ENCODE measurements at places on chromosomes 16 and 17.

DNA sequence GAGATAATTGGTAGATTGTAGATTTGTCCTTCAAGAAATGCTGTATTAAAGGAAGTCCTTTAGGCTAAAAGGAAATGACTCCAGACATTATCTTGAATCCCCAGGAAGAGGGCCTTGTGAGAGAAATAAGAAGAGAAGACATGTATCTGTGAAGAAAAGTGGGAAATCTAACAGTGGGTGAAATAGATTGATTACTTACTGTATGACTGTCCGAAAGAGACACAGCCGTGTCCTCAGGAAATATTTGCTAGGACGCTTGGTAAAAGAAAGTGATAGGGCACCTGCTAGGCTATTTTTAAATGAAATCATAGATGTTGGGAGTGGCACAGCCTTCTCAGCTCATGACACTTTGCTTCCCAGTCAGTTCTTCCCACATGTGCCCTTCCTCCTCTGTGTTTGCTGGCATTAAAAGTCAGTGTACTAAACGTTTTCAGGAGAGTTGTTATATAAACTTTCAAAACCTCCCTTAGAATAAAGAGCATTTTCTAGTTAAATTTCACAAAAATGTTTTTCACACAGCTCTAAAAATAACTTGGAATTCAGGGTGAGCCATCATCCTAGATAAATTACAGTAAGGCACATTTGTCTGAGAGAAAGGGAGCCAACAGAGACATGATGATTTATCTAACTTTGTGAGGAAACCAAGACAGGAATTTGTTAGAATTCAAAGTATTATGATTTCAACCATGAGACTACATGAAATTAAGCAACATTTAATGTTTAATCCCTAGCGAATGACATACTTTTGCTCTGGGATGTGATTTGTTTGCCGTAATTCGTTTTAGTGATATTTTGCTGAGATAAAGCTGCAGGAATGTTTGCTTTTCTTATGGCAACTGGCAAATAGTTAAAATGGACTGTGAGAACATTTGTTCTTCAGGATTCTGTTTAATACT is 35.0 kb downstream of the DHRS7B start:
- no peak for DNase-seq

DNA sequence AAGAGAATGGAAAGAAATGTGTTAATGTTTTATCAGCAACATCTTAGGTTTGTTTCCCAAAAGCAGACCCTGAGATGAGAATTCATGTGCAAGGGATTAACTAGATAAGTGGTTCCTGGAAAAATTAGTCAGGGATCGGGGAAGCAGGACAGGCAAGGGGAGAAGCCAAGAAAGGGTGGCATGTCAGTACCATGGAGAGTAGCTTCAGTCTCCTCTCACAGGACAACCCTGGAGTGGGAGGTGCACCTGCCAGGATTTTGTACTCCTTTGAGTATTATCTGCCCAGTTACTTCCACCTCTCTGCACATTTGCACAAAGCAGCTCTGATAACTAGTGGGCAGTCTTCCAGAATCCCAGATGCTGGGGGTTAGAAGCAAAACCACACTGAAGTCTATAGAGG is 117.0 kb downstream of the RGS9 start:
- DNase-seq, result no peak

- DNase-seq, result peak; percentile 81
Observed at GRCh38 chr16:81457326-81458133, 12.9 kb downstream of the CMIP start.

DNA sequence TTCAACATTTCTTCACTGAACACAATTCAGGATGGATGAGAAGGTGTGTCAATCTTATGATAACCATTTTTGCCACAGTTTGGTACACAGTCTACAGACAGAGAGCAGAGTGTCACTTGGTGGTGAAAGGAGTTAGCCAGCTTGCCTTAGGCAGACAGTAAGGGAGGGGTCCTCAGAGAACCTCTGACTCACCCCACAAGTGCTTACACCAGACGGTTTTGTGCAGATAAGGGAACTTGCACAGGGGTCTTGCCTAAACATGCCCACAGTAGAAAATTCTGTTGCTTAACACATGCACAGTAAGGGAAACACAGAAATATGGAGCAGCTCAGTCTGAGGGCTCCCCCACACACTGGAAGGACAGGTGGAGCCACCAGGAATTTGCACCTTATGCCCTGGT is 204.5 kb upstream of the CDH8 start:
- DNase-seq, result no peak

DNA sequence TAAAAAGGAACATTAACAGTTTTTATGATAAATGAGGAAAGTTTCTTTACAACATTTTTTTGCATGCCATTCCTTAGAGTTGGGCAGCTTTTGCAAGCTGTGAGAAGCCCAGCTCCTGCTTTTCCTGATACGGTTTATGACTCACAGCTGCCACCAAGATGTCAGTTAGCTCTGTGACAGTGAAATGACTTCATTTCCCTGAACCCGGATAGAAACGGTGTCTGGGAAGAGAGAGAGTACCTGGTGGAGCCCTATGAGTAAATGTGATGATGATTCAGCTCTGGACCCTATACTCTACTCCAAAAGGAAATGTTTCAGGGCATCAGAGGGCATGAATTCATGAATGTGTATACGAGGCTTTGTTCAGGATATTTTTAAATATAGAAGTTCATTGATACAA is 366.3 kb upstream of the HSBP1 start:
- DNase-seq, result no peak

- peak; percentile 65 for DNase-seq
Observed at GRCh38 chr17:1758807-1759206, 3.1 kb upstream of the SERPINF1 start.

DNA sequence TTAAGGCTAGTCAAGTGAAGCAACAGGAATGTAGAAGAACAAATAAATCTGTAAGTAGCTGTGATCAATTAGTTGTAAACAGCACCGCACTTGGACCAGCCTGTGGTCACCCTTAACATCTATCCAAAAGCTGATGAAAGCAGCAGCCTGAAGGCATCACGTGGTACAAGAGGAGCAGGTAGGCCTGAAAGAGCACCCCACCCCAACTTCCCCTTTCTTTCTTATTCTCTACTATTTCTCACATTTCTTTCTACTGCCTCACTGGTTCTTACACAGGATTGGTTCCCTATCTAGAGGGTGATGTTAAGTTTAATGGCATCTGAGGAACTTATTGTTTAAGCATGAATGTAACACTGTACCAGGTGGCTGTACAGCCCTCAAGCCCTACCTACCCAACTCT is 42.6 kb upstream of the CLEC18B start:
- DNase-seq, result no peak

- peak; percentile 4 for DNase-seq
Observed at GRCh38 chr16:71421911-71422310, 19.9 kb downstream of the TLE7 start.

DNA sequence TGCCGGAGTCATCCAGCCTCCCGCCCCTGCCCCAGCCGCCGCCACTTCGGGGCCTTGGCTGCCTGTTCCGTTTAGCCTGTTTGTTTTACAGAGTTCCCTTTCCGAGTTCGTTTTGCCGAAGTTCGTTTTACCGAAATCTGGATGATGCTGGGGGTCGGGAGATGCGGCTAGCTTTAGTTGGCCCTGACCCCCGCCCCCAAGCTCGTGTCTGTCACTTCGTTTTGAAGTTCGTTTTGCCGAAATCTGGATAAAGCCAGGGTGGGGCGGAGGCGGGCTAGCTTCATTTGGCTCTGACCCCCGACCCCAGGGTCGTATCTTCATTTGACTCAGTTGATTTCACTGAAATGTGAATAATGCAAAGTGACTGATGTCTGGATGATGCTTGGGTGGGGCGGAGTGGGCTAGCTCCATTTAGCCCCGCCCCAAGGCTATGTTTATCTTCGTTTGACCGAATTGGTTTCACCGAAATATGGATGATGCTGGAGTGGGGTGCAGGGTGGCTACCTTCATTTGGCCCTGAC is 591 bp downstream of the PSMD7 start:
- peak; percentile 39 for DNase-seq

DNA sequence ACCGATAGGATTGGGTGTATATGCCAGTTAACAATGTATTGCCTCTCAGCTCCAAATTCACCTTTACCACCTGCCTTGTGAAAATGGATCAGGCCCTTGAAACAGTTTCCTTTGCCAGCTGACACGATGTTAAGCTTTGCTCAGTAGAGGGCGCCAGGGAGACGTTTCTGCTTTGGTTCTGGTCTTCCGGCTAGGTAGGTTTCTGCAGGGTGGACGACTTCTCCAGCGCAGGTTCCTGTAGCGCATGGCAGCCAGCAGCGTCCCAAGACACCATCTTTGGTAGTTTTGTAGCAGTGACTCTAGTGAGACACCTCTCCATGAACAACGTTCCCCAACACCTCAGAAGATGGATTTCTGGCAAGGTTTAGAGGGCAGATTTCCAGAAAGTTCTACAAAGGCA is 24.0 kb downstream of the SYCE1L start:
- DNase-seq, result no peak

DNA sequence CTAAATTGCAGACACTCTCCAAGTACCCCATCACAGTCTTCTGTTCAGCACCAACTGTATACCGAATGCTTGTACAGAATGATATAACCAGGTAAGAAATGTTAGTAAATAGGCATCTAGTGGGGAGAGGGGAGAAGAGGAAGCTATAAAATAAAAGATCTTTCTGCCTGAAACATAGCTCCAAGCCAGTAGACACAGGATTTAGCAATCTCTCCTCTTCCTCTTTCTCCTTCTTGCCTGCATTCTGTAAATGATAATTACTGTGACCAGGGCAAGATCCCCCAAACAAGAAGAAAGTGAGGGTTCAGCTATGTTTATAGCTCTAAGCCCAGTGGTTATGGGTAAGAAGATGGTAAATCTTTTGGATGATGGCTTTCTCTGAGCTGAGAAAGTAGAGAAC is 17.9 kb downstream of the ACSM3 start:
- DNase-seq, result peak; percentile 20

- DNase-seq, result peak; percentile 71
Observed at GRCh38 chr17:27233776-27234175, 60.1 kb upstream of the WSB1 start.

DNA sequence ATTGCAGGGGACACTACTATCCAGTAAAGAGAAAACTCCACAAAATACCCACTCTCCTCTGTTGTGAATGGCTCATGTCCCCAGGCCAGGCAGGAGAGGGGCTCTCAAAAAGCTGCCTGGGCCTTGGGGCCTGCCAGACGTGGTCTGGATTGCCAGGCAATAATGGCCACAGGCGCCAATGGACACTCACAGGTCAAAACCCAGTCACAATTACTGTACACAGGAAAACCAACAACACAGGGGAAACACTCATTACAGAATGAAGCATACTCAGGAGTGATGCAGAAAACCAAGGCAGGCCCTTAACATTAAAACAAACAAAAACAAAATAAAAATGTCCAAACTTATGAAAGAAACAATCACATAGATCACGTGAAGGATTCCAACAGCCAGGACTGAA is 35.1 kb upstream of the SREBF1 start:
- no peak for DNase-seq

DNA sequence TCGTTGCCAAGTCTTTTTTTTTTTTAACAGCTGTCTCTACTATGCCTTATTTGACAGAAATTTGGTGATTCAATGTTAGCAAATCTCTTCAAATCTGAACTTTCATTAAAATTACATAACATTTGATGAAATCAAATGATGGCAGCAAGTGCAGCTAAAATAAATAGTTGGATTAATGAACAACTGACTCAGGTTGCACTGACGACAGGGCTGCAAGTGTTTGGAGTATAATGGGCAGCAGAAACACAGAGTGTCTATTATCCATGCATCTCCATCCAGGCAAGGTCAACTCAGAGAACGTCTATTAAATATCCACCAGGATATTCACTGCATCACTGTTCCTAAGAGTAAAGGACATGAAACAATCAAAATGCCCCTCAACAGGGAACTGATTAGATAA is 109.8 kb downstream of the SLC39A11 start:
- DNase-seq, result no peak

- DNase-seq, result no peak
Observed at GRCh38 chr17:48722201-48722907, at the start of gene PRAC1. Gene PRAC1 (minus strand): TSS chr17:48722518. CDS start chr17:48722392, 126 bp downstream.

DNA sequence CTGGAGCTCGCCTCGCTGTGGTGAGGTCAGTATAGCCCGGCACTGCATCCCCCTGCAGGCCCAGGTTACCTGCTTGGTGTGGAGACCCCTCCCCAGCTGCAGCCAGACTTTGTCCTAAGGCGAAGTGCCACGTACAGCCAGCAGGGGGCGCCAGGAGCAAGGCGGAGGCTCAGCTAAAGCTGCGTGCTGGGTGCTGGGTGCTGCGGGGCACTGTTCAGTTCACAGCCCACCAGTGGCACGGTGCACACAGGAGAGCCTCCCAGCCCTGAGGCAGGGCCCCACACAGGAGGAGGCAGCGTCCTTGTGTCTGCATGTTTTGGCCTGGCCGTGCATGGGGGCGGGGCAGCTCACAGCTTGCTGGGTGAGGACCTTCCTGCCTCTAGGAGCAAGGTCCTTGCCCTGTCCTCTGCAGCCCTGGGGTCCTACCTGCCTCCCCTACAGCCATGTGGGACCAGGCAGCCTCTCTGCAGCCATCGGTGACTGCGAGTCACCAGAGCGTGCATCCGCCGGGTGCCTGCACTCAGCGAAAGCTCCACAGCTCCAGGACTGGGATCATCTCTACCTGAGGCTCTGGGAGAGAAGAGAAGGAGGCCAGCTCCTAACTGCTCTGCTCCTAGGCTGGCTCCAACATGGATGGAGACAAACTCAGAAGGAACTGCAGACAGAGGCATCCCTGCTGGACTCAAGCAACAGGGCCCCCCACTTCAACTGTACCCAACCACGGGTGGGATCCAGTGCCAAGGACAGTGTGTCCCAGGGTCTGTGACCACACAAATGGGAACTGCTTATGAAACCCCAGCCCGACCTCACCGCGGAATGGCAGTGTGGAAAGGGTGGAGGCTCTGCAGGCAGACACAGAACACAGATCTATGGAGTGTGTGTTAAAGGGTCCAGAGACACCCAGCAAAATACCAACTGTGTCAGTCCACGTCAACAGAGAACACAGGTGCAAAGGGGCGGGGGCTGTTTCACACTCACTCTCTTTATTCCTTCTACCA is 19.0 kb downstream of the SLC7A5 start:
- DNase-seq, result peak; percentile 47

DNA sequence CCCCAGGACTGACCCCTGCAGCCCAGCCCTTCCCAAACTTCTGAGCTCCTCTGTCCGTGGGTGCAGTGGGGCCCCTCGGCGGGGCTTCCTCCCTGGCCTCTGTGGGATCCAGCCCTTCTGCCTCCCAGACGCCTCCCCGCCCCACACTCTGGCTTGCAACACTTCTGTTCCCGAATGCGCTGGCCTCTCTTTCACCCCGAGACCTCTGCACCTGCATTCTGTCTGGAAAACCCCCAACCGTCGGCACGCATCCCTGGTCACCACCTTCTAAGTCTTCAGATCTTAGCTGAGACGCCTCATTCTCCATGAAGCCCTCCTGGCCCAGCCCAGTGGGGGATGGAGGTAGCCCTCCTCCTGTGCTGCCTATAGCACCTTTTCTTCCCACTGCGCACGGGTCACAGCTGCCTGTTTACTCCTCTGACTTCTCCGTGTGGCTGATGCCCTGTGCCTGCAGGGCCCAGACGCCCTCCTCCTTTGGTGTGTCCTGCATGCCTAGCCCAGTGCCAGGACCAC is 26.4 kb downstream of the TMEM235 start:
- no peak for DNase-seq
